CD14-positive monocyte (primary cell): ENCODE measurements at places on chromosomes 4 and X.

- no peak for DNase-seq
These were observed 46.4 kb downstream of the GPAT3 start for GRCh38 chr4:83582289-83582785.

DNA sequence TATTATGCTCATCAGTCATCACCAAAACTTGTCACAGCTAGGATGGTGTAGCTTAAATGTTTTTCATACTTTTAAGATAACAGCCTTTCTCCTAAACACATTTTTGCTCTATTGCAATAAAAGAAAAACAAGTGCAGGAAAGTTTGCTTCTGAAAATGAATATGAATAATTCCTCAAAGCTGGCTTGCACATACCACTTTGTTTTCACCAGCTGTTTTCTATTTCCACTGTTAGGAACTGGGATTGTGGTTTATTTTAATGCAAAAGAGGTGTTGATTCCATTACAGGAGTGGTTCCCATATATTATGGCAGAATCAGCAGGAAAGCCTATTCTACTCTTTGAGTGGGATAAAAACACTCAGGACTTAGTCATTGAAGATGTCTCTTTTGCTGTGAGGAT is 145.9 kb downstream of the PPA2 start:
- DNase-seq: no peak

DNA sequence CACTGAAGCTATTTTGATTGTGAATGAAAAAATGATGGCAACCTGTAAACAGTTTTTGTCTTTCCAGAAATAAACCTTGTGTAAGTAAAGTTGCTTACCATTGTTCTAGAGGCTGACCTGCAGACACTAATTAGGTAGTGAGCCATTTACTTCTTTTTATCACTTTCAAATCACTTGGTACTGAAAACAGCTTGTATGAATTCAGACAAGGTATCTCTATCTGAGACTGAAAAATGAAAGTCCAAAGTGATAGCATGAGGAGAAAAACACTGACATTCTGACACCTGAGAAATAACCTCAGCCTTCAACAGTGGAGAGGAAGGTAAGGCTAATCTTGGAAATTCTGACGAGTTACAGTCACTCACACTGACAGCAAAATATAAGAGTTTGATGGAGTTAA is 238.8 kb downstream of the GPC3 start:
- DNase-seq: no peak

DNA sequence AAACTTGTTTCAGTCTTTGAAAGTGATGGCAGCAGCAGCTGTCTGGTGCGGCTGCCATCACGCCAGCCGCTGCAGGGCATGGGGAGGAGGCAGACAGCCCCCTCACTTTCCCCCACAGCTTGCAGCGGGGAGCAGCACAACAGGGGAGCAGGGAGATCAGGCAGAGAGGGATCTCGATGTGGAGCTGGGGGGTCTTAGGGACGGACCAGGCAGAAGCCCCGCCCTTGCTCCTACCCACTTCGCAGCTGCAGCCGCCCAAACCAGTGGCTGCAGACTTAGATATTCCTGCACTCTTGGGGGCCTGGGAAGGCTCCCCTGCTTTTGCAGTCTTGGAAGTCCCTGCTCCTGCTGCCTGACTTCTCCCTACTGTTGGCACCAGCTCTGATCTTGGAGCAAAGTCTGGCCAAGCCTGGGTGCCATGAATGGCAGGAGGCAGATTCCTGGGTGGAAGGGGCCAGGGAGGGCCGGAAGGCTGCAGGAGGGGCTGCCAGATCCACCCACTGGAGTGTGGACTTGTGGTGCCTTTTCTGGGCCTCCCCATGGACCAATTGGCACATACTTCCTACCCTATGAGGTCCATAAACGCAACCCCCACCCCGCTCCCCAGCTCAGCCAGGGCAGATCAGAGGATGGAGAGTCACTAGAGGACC is 14.0 kb upstream of the MFAP3L start:
- no peak for DNase-seq

DNA sequence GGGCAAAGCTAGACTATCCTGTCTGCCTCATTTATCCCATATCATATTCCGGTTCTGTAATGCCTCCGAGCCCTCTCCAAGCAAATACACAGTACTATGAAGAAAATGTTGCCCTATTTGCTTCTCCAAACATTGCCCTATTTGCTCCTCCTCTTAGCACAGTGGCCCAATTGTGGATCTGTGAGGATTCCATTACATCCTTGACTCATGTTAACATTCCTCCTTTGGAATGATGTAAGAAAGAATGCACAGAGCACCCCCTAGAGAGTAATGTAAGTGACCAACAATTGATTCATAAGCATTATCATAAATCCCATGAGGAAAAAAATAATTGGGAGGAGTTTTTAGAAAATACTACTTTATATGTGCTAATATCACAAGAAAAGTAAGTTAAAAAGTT is 11.3 kb upstream of the BTC start:
- DNase-seq: no peak

- no peak for DNase-seq
These were observed 4.0 kb upstream of the NKX3-2 start for GRCh38 chr4:13548059-13548983.

GRCh38 chr4:132169660-132170059 is 979.4 kb upstream of the PCDH10 start:
- DNase-seq: no peak

GRCh38 chr4:86857341-86858052 is 8.3 kb upstream of the SLC10A6 start:
- DNase-seq: no peak

GRCh38 chr4:26238778-26239679 is 81.8 kb upstream of the RBPJ start:
- no peak for DNase-seq
